ENCODE measurements at places on chromosomes 11 and 22.

GRCh38 chr11:75771646-75772410, 3.2 kb downstream of the DGAT2 start:
- no peak for DNase-seq

DNA sequence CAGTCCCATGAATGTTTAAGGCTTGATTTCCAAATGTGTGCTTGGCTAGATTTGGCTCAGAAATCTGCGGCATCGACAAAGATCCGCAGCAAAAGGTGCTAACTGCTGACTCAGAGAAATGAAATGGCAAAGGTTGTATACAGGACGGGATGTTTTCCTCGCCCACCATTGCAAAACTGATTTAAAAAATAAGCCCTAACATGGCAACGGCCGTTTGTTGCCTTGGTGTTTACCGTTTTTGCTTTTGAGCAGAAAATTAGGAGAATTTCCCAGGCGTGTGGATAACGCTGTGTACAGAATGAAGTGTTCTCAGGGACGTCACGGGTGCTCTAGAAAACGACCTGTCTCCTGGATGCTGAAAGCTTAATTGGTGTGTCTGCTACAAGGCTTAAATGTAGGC, 70.2 kb downstream of the ARHGAP8 start:
- DNase-seq = no peak

DNA sequence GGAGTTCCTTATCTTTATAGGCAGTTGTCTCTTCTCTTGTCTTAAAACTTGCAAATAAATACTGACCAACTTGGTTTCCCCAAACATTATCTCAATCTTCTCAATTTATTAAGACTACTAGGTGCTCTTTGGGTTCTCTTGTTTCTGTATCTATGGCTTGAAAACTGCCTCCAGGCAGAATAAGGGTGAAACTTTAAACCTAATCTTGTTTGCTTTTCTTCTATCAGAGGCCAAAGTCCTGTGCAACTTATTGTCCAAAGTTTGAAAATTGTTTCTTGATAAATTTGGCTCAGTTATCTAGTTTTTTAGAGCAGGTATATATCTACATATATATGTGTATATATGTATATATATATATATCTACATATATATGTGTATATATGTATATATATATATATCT, 110.1 kb upstream of the ANO5 start:
- no peak for DNase-seq

DNA sequence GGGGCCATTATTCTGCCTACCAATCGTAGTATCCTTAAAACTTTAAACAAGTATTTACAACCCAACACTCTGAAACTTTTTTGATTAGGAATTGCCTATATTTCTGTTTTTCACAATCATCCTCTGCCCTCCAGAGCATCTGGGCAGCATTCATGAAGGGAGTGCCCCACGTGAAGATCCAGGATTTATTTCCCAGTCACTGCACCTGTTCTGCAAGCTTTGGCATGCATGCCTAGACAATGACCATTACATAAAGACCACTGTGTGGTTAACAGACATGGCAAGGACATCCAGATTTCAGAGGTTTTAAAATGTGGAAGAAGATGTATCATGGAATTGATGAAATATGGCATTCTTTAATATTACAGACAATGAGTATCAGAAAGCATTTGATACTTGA, 1083.8 kb downstream of the TBC1D22A start:
- no peak for DNase-seq

- DNase-seq = no peak
These were observed 6.2 kb downstream of the AMOTL1 start for GRCh38 chr11:94774345-94774744.

DNA sequence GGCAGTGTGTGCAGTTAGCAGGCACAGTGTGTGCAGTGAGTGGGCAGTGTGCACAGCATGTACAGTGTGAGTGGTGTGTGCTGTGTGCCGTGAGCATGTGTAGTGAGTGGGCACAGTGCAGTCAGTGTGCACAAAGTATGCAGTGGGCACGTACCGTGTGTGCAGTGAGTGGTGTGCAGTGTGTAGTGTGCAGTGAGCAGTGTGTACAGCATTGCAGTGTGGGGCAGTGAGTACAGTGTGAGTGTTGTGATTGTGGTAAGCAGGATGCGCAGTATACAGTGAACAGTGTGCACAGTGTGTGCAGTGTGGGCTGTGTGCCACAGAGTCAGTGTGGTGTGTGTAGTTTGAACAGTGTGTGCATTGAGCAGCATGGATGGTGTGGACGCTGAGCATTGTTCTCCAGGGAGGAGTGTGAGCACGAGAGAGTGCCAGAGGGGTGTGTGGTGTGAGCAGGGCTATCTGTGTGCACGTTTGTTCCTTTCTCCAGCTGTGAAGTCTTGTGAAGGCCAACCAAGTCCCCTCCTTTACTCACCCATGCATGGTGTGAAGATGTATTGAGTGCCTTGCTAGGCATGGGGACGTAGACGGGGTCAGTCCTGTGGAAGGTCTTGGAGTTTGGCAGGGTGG, 3.0 kb downstream of the SHANK3 start:
- DNase-seq = no peak

GRCh38 chr11:123197711-123198110, 2.7 kb upstream of the CLMP start:
- no peak for DNase-seq

- DNase-seq = no peak
These were observed 28.8 kb downstream of the TBC1D22A start for GRCh38 chr22:46791201-46791731.

- no peak for DNase-seq
These were observed 51.3 kb upstream of the SCUBE2 start for GRCh38 chr11:9142732-9143131.

- DNase-seq = no peak
These were observed 36.7 kb downstream of the SPATA19 start for GRCh38 chr11:133808393-133809140.

DNA sequence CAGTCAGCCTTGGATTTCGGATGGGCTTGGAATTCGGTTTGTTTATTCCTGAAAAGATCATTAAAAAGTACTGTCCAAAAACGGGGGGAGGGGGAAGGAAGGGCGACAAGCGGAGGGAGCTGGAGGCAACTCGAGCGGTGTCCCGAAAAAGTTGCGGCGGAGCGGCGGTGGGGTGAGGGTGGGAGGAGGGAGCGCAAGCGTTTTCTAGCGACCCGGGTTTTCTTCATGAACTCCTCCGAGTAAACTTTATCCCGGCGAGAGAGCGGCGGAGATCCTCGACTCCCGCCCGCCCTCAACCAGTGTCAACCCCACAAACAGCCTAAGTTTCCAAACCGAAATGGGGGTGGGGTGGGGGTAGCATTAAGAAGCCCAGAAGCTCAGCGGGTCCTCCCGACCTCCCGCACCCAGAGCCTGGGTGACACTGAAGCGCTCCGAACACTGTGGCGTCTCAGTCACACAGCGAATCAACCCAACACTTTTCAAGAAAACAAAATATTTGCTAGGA, 133.0 kb upstream of the C11orf58 start:
- no peak for DNase-seq

GRCh38 chr11:133339495-133340140, 192.7 kb downstream of the OPCML start:
- no peak for DNase-seq

DNA sequence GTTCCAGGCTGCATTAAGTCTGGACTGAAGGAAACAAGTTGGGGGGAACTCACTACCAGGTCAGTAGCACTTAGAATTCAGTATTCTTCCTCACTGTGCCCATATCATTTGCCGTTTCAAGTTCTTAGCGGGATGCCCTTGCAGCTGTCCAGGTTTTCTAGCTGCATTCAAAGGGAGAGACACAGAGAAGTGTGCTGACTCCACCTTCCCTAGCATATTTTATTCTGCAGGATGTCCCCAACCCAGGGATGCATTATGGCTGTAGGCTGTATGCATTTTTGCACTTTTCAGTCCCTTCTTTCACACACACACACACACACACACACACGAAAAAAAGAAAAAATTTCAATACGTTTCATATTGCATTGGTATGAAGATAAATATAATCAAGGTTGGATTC, 35.8 kb upstream of the MAPK1 start:
- no peak for DNase-seq

- no peak for DNase-seq
These were observed 27.3 kb downstream of the LRRC74B start for GRCh38 chr22:21073023-21073422.

GRCh38 chr11:60753309-60753708, 3.4 kb upstream of the MS4A15 start:
- DNase-seq = no peak

GRCh38 chr11:45655012-45655283, 10.5 kb downstream of the CHST1 start:
- DNase-seq = no peak

- DNase-seq = peak; percentile 47
These were observed 64.7 kb downstream of the ADAMTS15 start for GRCh38 chr11:130513132-130513531.
